Cortex of kidney (tissue), 1 donor: ENCODE measurements at places on chromosomes 16 and 17.

DNA sequence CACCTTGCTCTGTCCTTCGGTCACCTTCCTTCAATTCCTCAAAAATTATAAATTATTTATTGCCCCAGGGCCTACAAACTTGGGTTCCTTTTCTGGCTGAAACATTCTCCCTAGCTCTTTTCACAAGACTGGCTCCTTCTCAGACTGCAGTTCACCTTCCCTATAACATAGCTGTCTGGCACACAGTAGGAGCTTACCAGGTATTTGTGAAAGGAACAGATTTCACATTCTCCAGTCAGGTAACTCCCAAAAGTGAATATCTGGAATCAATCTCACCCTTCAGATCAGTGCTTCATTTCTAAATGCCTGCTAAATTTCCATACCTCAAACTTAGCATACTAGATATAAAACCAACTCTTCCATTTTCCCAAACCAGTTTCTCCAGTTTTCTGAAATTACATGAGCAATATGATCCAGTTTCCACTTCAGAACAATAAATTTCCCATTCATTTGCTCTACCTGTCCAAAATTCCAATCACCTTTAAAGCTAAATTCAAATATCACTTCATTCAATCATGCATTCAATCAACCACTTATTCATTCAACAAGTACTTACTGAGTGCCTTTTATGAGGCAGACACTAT lies 6.1 kb downstream of the RFFL start:
- no peak for DNase-seq

DNA sequence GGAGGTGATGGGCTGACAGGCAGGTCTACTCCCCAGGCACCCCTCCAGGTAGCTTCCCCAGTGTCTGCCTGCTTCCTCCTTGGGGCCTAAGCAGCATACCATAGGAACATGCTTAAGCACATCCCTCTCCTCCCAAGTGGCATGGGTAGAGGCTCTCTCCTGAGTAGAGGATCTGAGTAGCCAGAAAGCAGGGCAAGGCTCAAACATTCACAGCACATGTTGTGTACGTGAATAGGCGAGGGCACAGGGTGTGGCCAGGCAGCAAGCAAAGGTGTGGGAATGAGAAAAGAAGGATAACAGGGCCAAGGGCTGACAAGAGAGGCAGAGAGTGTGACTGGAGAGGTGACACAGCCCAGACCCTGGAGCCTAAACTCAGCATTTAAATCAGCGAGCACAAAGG lies 29.7 kb upstream of the GFOD2 start:
- DNase-seq, result no peak

GRCh38 chr17:50352072-50352692 lies 6.3 kb downstream of the XYLT2 start:
- DNase-seq, result no peak

- DNase-seq, result no peak
Observed at GRCh38 chr17:54867634-54868033, 33.0 kb upstream of the TOM1L1 start.

- DNase-seq, result no peak
Observed at GRCh38 chr17:70369391-70369790, 200.1 kb downstream of the KCNJ2 start.

DNA sequence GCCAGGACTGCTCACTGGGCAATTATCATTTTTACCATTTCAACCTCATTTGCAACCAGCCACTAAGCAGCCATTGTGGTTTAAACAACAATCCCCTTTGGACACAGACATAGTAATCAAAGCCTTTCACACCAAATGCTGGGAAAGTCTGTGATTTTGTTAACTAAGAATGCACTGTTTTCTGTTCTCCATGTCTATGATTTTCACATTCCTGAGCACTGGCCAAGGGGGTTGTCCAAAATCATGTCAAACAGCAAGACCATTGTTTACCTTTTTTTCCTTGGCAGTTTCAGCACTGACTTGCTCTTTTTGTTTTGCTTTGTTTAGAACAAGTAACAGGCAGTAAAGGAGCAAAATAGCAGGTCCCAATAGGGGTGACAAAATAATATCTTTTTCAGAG lies 106.3 kb upstream of the SIAH1 start:
- no peak for DNase-seq

DNA sequence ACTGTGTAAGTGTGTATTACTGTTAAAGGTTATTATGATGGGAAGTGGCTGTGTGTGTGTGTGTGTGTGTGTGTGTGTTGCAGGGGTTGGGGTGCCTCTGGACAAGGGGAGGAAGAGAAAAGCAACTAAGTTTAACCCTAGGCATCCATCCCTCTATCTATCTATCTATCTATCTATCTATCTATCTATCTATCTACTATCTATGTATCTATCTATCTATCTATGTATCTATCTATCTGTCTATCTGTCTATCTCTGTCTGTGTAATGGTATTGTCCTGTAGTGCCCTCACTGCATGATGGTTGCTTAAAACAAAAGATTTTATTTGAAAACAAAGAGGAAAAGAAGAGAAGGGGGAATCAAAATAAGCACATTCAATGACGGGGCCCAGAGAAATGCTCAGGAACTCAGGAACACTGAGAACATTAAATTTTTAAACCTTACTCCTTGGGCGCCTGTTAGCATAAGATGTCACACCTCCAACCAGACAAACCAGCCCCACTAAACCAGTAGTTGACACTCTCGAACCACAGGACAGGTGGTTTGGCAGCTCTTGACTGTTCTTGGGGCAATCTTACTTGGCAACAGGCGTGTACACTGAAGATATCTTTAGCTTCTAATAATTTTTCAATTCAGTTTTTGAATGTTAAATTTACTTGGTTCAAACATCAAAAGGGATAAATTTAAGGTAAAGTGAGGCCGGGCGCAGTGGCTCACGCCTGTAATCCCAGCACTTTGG lies 5.1 kb upstream of the RPL26 start:
- DNase-seq, result no peak

DNA sequence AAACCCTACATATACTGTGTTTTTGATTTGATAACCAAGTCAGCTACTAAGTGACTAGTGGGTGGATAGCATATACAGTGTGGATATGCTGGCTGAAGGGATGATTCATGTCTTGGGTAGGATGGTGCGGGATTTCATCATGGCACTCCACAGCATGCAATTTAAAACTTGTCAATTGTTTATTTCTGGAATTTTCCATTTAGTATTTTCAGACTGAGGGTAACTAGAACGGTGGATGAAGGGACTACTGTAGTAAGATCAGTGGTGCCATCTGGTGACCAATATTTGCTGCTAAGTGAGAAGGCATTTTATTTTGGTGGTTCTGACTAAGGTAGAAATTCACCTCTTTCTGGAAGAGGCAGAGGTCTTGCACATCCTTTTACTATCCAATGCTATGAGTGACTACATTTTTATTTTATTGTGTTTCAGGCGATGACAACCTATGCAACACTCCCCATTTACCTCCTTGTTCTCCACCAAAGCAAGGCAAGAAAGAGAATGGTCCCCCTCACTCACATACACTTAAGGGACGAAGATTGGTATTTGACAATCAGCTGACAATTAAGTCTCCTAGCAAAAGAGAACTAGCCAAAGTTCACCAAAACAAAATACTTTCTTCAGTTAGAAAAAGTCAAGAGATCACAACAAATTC lies 3.1 kb downstream of the CDC6 start:
- no peak for DNase-seq

GRCh38 chr16:4411684-4412083 lies 4.7 kb downstream of the CORO7 start:
- no peak for DNase-seq

DNA sequence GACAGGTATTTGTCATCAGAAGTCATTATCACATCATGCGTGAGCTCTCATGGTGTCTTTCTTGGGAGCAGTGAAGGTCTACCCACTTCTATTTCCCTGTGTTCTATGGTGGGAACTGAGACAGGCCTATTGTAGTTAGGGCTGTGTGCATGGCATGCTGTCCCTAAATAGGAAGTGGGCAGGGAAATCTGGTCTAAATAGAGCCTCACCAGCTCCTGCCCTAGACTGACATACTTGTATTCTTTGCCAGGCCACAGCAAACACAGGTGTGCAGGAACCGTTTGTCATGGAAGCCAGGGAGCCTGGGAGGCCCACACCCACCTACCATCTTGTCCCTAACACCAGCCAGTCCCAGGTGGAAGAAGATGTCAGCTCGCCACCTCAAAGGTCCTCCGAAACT lies 10.1 kb downstream of the SLC7A6 start:
- no peak for DNase-seq

DNA sequence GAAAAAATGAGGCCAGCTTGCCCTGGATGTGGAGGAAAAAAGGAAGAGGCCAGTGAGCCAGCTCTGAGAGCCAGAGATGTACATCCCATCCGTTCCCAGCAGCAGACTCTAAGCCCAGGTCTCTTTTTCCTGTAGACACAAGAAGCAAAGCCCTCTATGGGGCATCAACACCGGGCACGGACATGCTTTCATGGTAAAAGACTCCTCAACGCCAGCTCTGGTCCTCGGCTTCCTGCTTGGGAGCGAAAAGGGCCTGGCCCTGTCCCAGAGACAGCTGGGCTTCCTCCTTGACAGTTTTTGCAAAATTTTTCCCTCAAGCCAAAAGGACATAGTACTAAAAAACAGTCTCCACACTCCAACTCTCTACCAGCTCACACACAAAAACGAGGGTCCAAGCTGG lies 27.1 kb downstream of the PELP1 start:
- DNase-seq, result no peak

DNA sequence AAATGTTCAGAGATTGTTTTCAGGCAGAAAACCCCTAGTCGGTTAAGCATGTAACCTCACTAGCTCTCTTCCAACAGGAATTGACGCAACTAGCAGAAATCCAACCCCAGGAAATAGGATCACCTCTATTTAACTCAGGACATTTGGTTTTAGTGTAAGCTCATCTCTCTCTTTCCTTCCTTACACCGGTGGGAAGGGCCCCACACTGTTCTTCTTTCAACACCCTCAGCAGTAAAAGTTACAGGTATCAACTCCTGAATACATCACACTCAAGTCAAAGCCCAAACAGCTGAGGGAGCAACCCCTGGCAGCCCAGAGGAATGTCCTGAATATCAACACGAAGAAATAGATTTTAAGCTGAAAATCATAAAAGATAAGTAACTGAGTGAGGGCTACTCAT lies 191.2 kb upstream of the KIF2B start:
- no peak for DNase-seq

DNA sequence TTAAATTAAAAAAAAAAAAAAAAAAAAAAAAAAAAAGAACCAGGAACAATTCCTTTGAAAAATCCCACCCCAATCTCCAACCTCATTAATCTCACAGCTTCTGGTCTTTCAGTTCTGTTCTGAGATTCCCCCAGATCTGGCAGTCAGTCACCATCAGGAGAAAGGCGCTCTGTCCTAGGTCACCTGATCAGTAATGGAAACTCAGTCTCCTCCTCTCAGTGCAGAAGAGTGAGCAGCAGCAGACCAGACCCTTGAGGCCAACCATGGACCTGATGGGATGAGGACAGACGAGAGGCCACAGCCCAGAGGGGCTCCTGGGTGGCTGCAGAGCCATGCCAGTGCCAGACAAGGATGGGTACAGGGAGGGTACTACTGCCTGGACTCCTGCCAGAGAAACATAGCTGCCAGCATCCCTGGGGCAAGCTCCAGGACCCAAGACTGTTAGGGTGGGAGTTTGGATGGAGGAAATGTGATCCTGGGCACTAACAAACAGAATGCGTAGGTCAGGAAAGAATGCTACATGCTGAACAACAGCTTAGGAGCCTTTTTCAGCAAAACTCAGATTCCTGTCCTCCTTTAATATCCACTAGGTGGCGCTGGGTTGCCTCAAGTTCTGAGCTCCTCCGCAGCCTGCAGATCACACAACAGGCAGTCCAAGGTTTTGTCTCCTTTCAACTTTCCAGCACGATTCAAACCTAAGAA lies 28.7 kb downstream of the MPG start:
- DNase-seq, result no peak

- DNase-seq, result no peak
Observed at GRCh38 chr16:28168991-28169554, 42.7 kb downstream of the XPO6 start.

- no peak for DNase-seq
Observed at GRCh38 chr16:27706866-27707685, 157.1 kb downstream of the KATNIP start.

DNA sequence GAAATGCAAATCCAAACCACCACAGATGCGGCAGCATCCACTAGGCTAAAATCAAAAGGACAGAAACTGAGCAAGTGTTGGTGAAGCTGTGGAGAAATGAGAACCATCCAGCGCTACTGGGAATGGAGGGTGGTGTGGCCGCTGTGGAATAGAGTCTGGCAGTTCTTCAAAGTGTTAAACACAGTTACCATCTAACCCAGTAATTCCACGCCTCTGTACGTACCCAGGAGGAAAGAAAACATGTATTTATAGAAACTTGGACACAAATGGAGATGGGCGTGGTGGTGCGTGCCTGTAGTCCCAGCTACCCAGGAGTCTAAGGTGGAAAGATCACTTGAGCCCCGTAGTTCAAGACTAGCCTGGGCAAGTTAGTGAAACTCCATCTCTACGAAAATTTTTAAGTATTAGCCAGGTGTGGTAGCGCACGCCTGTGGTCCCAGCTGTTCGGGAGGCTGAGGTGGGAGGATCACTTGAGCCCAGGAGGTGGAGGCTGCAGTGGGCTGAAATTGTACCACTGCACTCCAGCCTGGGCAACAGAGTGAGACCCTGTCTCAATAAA lies 11.6 kb downstream of the SLC25A10 start:
- no peak for DNase-seq

- DNase-seq, result no peak
Observed at GRCh38 chr17:63950940-63951907, 19.1 kb upstream of the CD79B start.

- DNase-seq, result no peak
Observed at GRCh38 chr17:80529104-80529903, 15.3 kb upstream of the RPTOR start.

DNA sequence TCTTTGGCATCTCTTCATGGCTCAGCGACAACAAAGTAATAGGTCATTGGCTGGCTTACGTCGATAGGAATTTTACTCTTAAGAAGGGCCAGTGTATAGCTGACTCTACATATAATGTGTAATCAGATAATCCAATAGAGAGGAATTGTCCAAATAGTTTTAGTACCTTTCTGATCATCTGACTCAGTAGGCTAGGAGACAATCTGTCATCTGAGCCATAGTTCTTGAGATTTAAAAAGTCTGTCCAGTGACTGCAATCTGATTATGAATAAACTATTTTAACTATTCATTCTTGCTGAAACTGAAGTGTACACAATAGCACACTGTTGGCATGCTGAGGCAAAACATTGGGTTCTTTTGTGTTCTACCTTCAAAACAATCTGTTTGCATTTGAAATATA lies 21.4 kb upstream of the NOL11 start:
- no peak for DNase-seq

GRCh38 chr17:44932787-44933097 lies 14.8 kb downstream of the KIF18B start:
- no peak for DNase-seq

GRCh38 chr16:23934610-23935236 lies 98.9 kb downstream of the PRKCB start:
- DNase-seq, result no peak

DNA sequence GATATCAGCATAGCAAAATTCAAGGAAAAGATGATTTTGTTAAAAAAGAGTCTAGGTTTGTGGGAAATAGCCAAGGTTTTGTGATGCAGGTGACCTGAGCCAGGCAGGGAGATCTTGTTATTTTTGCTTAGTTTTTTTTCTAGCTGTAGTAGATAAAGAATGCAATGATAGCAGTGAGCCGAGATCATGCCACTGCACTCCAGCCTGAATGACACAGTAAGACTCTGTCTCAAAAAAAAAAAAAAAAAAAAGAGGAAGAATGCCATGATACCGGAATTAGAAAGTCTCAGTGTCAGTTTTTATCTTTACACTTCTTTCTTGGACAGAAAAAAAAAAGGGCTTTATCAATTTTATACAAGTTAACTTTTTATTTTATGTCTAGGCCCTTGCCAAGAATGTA lies 27.5 kb downstream of the TMEM238L start:
- DNase-seq, result no peak

- no peak for DNase-seq
Observed at GRCh38 chr17:44398692-44399691, 9.5 kb upstream of the ITGA2B start.
